RWPE1 (cell line): ENCODE measurements at places on chromosomes 3 and 15.

DNA sequence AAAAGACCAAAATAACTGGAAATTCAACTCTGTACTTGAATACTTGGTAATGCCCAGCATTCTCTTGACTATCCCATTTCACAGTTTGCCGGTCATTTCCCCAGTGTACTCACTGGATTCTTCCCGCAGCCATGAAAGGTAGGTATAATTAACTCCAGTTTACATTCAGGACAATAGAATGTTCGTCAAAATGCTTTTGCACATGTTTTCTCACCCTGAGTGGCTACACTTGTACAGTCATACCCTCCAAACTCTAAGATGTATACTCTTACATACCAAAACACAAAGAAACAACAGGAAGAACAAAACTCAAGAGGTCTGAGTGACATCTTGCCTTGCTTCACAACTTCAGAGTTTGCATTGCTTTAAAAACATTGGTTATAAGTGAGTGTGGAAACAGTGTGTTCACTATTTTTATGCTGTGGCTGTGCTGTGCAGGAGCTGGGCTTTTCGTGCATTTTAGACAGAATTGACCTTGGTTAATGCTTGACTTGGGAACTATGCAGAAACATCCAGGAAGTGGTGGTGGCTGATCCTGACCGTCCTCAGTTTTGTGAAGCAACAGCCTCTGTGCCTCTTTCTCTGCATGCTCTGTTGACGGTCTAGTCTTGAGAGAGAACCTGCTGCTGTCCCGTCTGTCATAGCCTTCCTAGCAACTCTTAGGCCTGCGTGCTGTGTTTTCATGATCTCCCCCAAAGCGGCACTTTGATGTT lies 90.5 kb downstream of the IGF1R start:
- DNase-seq = no peak

DNA sequence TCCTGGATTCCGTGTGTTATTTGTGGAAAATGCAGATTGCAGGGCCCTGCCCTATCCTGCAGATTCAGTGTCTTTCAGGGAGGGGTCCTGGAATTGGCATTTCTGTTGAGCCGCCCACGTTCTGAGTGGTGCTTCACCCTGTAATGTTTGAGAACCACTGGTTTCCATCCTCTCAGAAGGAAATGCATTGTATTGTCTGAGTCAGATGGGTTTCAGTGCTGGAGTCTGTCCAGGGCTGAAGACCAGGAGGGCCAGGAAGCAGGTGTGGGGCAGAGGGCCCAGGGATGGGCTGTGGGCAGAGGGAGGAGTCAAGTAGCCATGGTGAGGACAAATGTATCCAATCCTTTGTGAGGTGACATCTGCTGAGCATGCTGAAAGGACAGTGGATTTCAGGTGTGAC lies 123.8 kb downstream of the SV2B start:
- no peak for DNase-seq

- peak; percentile 44 for DNase-seq
Observed at GRCh38 chr15:31758126-31758525, 272.2 kb upstream of the CHRNA7 start.

GRCh38 chr15:71275098-71275497 lies 159.8 kb downstream of the THSD4 start:
- peak; percentile 45 for DNase-seq

DNA sequence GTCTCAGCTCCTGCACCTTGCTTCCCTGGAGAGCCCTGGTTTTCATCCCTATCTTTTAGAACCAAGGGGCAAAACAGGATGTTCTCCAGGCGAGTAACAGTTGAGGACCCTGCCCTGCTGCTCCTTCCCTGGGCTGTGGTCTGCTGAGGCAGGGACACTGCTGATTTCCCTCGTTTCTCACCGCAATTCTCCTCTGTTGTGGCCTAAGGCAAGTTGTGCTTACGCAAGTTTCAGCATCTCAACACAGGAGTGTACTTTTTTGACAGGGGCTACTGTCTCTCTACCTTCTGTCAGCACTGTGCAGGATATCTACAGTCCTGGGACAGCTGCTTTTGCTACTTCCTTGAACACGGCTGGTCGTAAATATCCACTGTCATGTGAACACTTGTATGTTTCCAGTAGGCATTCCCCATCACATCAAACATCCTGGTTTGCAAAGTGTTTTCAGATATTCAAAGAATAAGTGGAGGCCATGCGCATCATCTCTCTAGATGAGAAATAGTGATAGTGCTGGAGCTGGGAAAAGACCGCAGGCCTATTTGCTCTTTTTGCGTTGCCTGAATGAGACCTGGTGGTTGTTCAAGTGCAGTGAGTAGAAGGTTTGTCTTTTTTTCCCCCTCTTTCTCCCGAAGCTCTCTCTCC lies 110.1 kb upstream of the PLXNA1 start:
- no peak for DNase-seq

- DNase-seq = no peak
Observed at GRCh38 chr3:13688824-13689223, 139.9 kb downstream of the FBLN2 start.

GRCh38 chr3:102205647-102206046 lies 229.2 kb upstream of the ZPLD1 start:
- DNase-seq = no peak

GRCh38 chr15:66886686-66887273 lies 178.6 kb upstream of the SMAD3 start:
- DNase-seq = no peak

GRCh38 chr3:139281096-139281495 lies 62.7 kb upstream of the MRPS22 start:
- DNase-seq = no peak

DNA sequence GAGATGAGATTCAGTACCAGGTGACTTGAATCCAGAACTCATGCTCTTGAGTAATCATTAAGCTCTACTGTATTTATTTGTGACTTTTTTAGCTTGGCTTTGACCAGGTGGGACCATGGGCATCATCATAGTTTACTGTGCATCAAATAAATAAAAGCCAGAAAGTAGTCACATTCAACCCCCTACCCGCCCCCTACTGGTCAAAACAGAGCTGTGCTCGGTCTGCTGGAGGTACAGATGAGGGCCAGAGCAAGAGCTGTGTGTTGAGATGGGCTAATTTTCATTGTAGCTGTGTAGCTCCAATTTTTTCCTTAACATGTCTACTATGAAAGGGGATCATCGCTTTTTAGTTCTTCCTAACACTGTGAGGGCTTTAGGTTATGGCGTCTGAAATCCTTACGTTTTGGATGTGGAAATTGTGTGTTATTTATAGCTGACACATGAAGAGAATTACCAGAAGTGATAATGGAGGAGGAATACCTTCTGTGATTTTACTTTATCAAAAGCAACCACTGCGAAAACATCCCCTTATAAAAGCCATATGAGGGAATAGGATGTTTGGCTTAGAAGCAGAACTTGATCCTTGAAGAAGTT lies 375.1 kb downstream of the PTPRG start:
- DNase-seq = no peak
